ENCODE measurements at places on chromosomes 12 and 14. TPM values are rescaled to one million over a fixed set of nuclear protein-coding genes. Genes with fewer than 3 reads are reported as not detected.

The ZFHX2 gene
- under 0.01 TPM for total RNA-seq

The OR10P1 gene
- not detected for total RNA-seq

The EML5 gene
- 0.96 TPM for total RNA-seq

The TSPAN19 gene
- not detected for total RNA-seq

The OAS3 gene
- total RNA-seq = 11.1 TPM

The ACOT6 gene
- 0.43 TPM for total RNA-seq

The AICDA gene
- total RNA-seq = 0.48 TPM

The CPNE6 gene
- total RNA-seq = not detected

The KRT75 gene
- 1.1 TPM for total RNA-seq

The RHOJ gene
- 0.21 TPM for total RNA-seq

The MAP3K9 gene
- total RNA-seq = 19.3 TPM

The CLEC14A gene
- total RNA-seq = 0.24 TPM

The FAM181A gene
- not detected for total RNA-seq

The OTX2 gene
- not detected for total RNA-seq

The RNF212B gene
- not detected for total RNA-seq

The CD163L1 gene
- total RNA-seq = 1.4 TPM

The DLK1 gene
- total RNA-seq = not detected

The MORN3 gene
- 0.21 TPM for total RNA-seq

The CCDC177 gene
- total RNA-seq = not detected

The KRT6A gene
- 10,410 TPM for total RNA-seq

The GARIN6 gene
- total RNA-seq = not detected

The NUDT4 gene
- 31.1 TPM for total RNA-seq

The ESPL1 gene
- 1.4 TPM for total RNA-seq

The LTBP2 gene
- 37.4 TPM for total RNA-seq

The PSME1 gene
- total RNA-seq = 92.9 TPM

The RPL10L gene
- total RNA-seq = not detected

The GDF3 gene
- total RNA-seq = not detected

The TMEM30B gene
- total RNA-seq = 20.5 TPM

The GSC gene
- total RNA-seq = not detected

The MYL2 gene
- total RNA-seq = not detected

The CLEC9A gene
- total RNA-seq = not detected

The CELA1 gene
- total RNA-seq = not detected

The NTN4 gene
- total RNA-seq = 108 TPM

The IFNG-AS1 gene
- under 0.01 TPM for total RNA-seq

The GPR137C gene
- total RNA-seq = under 0.01 TPM

The HRK gene
- under 0.01 TPM for total RNA-seq

The TBK1 gene
- total RNA-seq = 18.1 TPM

The TCL1A gene
- total RNA-seq = not detected

The MYBPC1 gene
- not detected for total RNA-seq

The TBC1D30 gene
- 4.0 TPM for total RNA-seq

The MUCL1 gene
- total RNA-seq = not detected

The KLRG1 gene
- not detected for total RNA-seq

The SLCO1C1 gene
- total RNA-seq = not detected

The MYG1 gene
- 43.1 TPM for total RNA-seq

The FUT8 gene
- total RNA-seq = 27.7 TPM

The PTGER2 gene
- not detected for total RNA-seq

The KLHL33 gene
- not detected for total RNA-seq

The DACT1 gene
- not detected for total RNA-seq

The CBLN3 gene
- total RNA-seq = 0.96 TPM

The RBP5 gene
- total RNA-seq = not detected

The KERA gene
- not detected for total RNA-seq

The LALBA gene
- total RNA-seq = not detected

The ANKS1B gene
- 0.48 TPM for total RNA-seq

Data from tracheal epithelial cell (primary cell).